ENCODE measurements at places on chromosomes 4 and X. TPM values are rescaled to one million over a fixed set of nuclear protein-coding genes. Genes with fewer than 3 reads are reported as not detected.

Gene PPEF2
- not detected for total RNA-seq

Gene PHEX
- 0.41 TPM for total RNA-seq

Gene TGIF2LX
- not detected for total RNA-seq

Gene UGT2B15
- total RNA-seq = not detected

Gene GAGE12G
- not detected for total RNA-seq

Gene AMBN
- not detected for total RNA-seq

Gene ZNF157
- not detected for total RNA-seq

Gene GLOD5
- total RNA-seq = not detected

Gene SPANXB1
- total RNA-seq = not detected

Gene ADAMTS3
- total RNA-seq = 3.4 TPM

Gene SORCS2
- total RNA-seq = 0.64 TPM

Gene CXCL8
- 322 TPM for total RNA-seq

Gene GRIPAP1
- total RNA-seq = 38.2 TPM

Gene IL1RAPL1
- total RNA-seq = 1.2 TPM

Gene SPIN2B
- 12.2 TPM for total RNA-seq

Gene ARHGAP36
- not detected for total RNA-seq

Gene NOCT
- 37.8 TPM for total RNA-seq

Gene NAA11
- not detected for total RNA-seq

Gene GUCY1A1
- total RNA-seq = 0.70 TPM

Gene ADH1B
- total RNA-seq = not detected

Gene MAP3K15
- not detected for total RNA-seq

Gene LEF1
- total RNA-seq = 0.58 TPM

Gene EGFL6
- total RNA-seq = not detected
